ENCODE measurements at places on chromosomes 12 and 14.

DNA sequence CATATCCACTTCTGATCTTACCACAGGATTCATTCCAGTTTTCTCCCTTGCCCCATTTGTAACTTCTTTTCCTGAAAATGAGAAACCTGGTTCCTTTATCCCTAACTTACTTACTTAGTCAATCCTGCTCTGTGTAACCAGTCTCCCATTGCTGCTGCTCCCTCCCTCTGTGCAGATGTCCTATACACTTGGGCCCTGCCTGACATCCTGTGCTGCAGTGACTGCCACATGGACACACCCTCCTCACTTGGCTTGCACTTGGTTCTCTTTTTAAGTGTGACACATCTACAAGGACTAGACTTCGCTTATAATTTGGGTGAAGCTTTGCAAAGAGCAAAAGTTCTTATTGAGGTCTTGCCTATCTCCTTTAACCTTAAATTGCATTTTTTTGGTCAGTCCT, 51.4 kb downstream of the FGD4 start:
- DNase-seq: no peak

DNA sequence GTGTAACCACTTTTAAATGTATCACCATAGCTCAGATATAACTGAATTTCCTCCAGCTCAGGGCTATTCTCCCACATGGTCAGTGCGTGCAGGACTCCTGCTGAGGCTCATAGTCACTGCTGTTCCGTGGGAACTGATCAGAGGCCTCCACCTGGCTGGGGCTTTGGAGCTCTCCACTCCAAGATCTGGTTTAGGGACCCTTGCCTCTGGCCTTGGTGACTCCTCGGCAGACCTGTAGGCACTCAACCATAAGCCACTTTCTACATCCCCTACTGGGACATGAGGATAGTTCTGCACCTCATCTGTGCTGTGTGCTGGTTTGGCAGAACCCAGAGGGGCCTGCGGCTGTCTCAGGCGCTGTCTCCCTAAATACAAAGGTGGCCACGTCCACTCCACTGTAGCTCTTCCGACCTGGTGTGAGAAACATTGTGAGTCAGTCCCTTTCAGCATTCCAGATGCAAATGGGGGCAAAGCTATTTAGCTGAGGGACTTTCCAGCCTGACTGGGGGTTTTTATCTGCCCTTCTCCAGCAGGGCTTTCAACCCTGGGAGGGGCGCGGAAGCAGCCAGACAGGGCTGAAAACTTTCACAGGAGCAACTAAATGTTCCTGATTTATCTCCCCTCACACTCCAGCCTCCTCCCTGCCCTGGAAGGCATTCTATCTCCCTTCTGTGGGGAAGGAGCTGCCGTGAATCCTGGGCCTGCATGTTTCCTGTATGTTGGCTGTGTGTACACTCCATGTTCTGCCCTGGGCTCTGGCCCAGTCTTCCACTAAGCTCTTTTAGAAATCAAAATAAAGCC, 218.3 kb upstream of the DAAM1 start:
- no peak for DNase-seq

GRCh38 chr12:120072472-120073249, 43.9 kb downstream of the RAB35 start:
- DNase-seq: no peak

- no peak for DNase-seq
Measured at GRCh38 chr12:90826036-90826435, 128.9 kb downstream of the CCER1 start.

DNA sequence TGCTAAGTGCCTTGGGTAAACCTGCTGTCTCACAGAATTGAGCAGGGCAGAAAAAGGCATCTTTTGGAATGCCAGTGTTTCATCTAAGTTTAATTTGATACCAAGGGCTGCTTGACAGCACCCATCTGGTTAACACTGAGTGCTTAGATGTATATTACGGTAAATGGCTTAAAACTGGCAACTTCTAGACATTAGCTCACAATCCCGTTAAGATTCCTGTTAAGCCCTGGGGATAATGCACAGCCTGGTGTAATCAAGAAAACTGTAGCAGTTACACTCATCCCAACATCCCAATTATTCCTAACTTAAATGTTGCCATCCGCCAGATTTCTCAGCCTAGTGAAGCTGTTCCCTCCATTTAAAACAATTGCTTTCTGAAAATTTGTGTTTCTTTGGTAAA, 29.9 kb downstream of the PPFIBP1 start:
- DNase-seq: no peak

- no peak for DNase-seq
Measured at GRCh38 chr12:97875064-97875463, 412.5 kb downstream of the RMST start.

- no peak for DNase-seq
Measured at GRCh38 chr14:75318353-75318752, 39.7 kb downstream of the FOS start.

DNA sequence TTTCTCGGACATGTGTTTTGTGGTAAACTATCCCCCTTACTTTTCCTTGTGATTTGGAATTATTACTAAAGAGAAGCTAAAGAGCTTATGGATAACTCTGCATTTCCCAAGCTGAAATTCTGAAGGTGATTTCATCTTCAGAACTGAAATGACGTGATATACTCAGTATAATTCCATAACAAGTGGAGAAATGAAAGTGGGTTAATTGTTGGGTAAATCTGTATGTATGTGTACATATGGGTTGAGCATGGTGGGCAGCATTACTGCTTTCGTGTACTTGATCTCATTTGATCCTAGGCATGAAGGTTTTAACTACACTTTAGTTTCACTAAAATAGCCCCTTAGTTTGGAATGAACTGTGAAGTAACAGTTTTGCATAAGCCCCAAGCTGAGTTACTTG, 4.1 kb downstream of the YY1 start:
- DNase-seq: no peak

GRCh38 chr12:16329594-16329993, 17.9 kb upstream of the MGST1 start:
- DNase-seq: no peak

DNA sequence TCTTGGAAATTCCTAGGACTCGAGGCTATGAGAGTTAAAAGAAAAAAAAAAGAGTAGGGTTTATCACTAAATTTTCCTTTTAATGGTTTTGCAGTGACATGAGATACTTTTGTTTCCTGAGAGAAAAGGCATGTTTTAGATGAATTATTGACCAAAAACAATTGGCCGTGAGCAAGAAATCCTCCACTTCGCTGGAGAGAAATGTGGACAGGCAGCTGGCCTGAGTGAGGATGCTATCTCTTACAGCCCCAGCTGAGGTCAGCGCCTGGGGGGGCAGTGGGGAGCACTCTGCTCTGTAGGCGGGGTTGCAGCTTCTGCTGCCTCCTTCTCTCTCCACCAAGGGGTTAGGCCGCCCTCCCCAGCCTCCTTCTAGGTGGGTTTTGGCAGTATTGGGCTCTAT, 54.7 kb downstream of the PRIMA1 start:
- DNase-seq: no peak

- DNase-seq: no peak
Measured at GRCh38 chr14:103629503-103630121, 601 bp downstream of the KLC1 start.

DNA sequence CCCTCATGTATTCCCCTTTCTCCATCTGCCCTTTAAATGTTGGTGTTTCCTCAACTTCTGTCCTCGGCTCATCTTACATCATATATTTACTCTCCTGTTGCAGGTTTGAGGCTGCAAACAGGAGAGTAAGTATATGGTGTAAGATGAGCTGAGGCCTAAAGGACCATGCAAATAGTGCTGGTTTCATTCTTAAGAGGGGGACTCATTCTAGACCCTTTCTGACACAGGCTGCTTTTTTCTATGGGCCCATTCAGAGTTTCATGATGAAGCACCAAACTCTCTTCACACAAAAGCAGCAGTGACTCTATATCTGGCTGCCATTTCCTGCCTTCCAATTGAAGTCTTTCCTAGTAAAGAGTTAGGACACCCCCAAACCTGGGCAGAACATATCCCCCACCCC, 218.5 kb downstream of the PHLDA1 start:
- no peak for DNase-seq

- DNase-seq: no peak
Measured at GRCh38 chr12:90199006-90199405, 490.4 kb upstream of the ATP2B1 start.

GRCh38 chr14:71579331-71579730, 352.9 kb upstream of the RGS6 start:
- no peak for DNase-seq

DNA sequence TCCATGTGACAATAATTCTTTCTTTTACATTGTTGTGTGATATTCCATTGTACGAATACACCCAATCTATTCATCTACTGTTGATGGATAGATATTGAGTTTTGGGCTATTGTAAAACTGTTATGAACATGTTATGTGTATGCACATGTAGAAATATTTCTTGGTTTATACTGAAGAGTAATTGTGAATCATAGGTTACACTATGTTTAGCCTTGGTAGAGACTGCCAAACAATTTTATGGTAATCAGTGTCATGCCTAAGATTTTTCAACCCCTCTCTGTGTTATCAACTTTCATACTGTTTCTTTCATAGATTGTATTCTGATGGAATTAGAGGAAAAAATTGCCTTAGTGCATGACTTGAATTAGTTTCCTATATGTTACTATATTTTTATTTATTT, 39.5 kb downstream of the FRMD6 start:
- no peak for DNase-seq

- no peak for DNase-seq
Measured at GRCh38 chr12:106386813-106387535, 29.4 kb downstream of the POLR3B start.

- DNase-seq: no peak
Measured at GRCh38 chr12:94714378-94715114, 64.2 kb upstream of the TMCC3 start.

GRCh38 chr12:109714913-109715244, 1.3 kb downstream of the FAM222A start:
- DNase-seq: no peak

DNA sequence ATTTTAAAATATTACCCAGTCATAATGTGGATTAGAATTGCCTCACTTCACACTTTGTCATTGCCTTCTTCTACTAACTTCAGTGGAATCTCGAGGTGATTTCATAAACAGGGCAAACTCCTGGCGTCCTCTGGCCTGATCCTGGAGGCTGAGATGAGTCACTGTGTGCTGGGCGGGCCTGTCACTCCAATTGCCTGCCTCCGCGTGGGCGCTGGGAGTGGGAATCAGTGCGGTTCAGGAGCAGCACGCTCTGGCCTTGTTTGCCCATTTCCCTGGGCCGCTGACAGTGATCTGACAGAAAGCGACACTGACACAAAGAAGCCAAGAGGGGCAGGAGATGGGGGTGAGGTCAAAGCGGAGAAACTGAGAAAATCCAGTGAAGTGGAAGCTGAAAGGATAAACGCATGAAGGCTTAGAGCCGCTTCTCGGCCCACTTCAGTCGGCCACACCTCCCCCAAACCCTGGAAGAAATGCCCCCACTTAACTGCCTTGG, 29.7 kb downstream of the LGR5 start:
- DNase-seq: no peak

- DNase-seq: no peak
Measured at GRCh38 chr14:90732718-90733117, 83.5 kb downstream of the TTC7B start.

DNA sequence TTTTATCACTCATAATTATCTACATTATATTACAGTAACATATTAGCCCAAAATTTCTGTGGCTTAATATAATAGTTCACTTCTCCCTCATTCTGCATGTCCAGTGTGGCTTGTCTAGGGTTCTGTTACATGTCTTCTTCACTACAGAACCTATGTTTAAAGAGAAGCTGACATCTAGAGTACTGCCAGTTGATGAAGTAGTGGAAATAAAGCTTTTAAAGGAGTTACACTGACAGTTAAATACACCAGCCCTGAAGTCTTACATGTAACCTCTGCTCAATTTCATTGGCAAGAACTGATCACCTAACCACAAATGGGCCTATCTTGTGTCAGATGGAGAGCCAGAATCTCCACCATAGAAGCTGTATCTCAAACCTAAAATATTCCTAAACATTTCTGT, 32.9 kb downstream of the RPS6KA5 start:
- DNase-seq: no peak

GRCh38 chr14:44385906-44386305, 121.2 kb downstream of the FSCB start:
- DNase-seq: no peak

DNA sequence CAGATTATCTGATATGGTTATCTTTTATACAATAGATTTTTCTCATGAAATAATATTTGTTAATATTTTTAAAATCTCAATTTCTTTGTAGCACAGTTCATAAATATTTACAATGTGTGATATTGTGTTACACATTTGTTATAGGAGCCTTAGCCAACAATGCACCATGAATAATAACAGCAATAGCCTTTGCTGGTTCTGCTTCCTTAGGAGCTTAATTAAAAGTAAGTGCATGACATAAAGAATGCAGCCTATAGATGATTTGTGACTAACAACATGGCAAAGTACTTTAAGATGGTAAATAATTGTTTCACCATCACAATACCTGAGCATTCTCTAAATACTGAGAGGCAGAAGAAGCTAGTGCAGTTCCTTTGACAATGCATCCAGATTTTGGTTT, 156.3 kb upstream of the RASSF8 start:
- no peak for DNase-seq

- no peak for DNase-seq
Measured at GRCh38 chr12:32482226-32482625, 82.9 kb downstream of the FGD4 start.

DNA sequence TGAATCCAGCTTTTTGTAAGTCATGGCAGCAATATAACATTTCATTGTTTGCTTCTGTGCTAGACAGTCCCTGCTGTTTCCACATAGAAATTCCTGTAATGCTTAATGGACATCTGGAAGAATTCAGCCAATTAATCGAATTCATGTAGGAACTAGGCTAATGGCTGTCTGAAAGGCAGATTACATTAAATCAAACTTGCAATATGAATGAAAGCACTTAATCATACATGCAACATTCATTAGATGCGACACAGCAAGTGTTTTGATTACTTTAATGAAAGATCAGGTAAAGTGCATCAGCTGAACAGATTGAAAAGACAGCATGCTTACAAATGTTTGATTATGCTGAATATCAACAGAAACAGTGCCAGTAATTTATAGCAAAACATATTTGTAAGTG, 24.1 kb upstream of the INSM2 start:
- DNase-seq: no peak

DNA sequence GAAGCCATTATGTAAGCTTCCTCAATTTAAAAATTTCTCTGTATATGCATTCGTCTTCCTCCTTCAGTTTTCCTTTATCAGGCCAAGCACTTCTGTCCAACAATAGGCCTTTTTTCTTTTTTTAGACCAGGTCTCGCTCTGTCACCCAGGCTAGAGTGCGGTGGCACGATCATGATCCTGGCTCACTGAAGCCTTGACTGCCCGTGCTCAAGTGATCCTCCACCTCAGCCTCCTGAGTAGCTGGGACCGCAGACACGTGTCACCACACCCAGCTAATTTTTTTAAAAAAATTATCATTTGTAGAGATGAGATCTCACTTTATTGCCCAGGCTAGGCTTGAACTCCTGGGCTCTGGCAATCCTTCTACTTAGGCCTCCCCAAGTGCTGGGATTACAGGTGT, 25.8 kb downstream of the TAOK3 start:
- no peak for DNase-seq
